Daoy (cell line): ENCODE measurements at places on chromosomes 1 and 21. TPM values are rescaled to one million over a fixed set of nuclear protein-coding genes. Genes with fewer than 3 reads are reported as not detected.

The SLAMF9 gene
- 0.77 TPM in 1 of 2 replicates, not detected in the other for total RNA-seq

DNA sequence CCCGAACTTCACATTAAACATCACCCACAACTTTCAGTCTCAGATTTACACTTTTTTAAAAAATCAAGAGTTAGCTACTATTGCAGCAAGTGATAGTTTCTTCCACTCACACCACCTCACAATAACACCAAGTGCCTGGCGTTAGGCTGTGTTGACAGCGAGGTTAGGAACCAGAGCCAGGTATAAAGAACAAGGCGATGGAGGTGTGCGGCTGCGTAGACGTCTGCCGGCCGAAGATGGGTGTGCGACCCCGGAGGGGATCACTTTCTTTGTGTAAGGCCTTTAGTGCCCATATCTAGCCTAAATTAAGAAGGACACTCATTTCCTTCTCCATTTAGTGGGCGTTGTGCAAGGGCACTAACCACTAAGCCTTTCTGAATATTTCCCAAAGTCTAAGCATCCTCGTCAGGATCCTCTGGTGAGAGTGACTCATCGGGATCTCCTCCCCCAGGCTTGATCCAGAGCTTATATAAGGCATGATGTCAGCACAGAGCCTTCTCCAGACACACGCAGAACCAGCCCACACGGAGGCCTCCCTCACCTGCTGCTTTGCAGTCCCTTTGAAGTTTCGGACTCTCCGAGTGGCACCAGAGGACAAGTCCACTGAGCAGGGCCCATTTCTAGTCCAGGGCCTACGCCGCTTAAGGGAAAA, 11.8 kb downstream of the NHLH2 start:
- DNase-seq, result peak; percentile 95

GRCh38 chr1:241172486-241172885, 184.5 kb downstream of the RGS7 start:
- no peak for DNase-seq

DNA sequence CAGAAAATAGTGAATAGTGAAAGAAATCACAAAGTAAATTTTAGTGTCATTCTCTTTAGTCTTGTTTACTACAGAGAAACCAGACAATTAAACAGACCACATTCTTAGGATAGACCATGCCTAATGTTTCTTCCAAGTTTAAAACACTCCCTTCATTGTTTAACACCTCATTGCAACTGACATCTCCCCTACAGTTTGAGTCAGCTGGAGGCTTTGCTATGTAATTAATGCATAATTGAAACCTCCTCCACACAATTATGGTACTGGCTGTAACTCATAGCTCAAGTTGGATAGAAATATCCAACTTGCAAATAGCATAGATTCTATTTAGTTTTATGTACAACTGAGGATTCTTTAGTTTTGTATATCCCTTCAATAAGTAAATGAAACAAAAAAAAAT, 35.2 kb upstream of the B3GALT2 start:
- no peak for DNase-seq

DNA sequence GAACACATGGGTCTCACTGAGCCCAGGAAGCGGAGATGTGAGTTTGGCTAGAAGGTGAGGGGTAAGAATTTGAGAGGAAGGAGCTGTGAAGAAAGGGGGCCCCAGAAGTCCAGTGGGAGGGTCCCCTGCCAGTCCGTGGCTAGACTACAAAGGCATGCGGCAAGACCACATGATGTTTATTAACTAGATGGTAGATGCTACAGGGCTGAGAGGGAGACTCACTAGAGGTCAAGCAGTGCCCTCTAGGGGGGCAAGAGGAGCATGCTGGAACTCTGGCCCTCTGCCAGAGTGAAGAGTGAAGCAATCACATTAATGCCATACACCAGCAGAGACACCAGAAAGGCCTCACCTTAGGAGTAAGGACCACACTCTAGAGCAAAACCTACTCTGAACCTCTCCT, 12.2 kb downstream of the KIAA0319L start:
- peak; percentile 49 for DNase-seq
